ENCODE measurements at places on chromosomes 4 and X.

GRCh38 chr4:5096261-5096660 lies 45.0 kb downstream of the STK32B start:
- ATAC-seq, result no peak

GRCh38 chr4:86959588-86960500 lies 25.0 kb downstream of the AFF1 start:
- ATAC-seq, result no peak

DNA sequence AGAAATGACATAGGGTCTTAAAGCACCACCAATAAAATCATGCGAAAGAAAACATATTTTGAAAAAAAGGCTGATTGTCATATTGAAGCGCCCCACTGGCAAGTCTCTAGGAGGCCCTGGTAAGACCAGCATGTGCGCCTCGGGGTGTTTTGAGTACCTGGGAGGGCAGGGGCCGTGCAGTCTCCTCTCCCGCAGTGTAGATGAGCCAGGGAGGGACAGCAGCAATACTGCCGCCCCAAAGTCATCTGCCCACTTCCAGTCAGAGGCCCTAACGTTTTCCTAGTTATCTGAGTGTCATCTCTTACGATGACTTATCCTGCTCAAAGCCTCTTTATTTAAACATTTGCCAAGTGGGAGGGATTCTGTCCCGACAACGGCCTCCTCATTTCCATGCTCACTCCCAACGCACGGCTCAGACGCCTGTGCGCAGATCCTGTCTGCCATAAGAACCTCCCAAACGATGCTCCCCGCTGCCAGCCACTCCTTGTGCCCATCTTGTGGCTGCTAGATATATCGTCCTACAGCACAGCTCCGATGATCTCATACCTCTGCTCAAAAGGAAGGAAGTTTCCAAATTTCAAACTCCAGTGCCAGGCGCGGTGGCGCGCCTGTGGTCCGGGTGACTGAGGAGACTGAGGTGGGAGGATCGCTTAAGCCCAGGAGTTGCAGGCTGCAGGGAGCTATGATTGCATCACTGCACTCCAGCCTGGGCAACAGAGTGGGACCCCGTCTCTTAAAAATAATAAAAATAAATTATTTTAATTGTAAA lies 17.2 kb upstream of the SCRG1 start:
- ATAC-seq, result no peak

GRCh38 chrX:103666202-103667107 lies 20.0 kb downstream of the MORF4L2 start:
- ATAC-seq, result no peak

DNA sequence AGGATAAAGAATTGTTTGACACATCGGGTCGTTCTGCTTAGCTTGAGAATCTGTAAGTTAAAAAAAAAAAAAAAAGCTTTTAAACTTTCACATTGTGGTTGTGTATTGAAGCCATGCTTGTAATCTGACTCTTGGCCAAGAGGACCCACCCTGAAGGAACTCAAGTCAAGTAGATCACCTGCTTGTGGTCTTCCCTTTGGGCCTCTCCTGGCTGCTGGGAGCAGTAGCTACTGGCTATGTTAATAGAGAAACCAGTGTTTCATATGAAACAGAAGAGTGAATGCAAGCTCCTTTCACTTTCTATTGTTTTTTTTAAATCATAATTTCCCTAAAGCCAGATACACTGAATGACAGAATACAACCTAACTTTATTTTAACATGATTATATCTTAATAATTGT lies 402.4 kb upstream of the NDST4 start:
- ATAC-seq, result no peak

- ATAC-seq, result no peak
Measured at GRCh38 chrX:26373829-26374228, 157.9 kb downstream of the MAGEB5 start.
